ENCODE measurements at places on chromosomes 5 and 9.
A peak's percentile ranks its signal among the peaks of the same experiment; 100 is the strongest.

DNA sequence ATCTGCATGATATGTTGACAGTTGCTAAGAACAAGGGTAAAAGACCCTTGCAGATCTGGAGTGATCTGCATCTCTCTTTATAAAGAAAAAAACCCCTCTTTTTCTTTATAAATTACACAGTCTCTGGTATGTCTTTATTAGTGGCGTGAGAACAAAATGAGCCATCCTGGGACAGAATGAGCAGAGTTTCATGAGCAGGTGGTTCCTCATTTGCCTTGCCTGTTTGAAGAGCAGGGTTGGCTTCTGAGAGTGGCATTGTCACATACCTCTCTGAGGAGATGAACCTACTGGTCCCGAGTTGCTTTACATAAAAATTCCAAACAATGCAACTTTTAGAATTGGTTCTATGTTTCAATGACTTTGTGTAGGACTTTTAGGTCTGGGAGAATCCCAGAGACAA, 94.3 kb downstream of the INSYN2B start:
- H3K27ac ChIP-seq: no peak overlapping the region
- H3K27me3 ChIP-seq: no peaks in the 10 kb centered on the region
- DNase-seq: no peak
- H3K4me3 ChIP-seq: no peak overlapping the region
- no peaks in the 10 kb centered on the region for H3K4me1 ChIP-seq

DNA sequence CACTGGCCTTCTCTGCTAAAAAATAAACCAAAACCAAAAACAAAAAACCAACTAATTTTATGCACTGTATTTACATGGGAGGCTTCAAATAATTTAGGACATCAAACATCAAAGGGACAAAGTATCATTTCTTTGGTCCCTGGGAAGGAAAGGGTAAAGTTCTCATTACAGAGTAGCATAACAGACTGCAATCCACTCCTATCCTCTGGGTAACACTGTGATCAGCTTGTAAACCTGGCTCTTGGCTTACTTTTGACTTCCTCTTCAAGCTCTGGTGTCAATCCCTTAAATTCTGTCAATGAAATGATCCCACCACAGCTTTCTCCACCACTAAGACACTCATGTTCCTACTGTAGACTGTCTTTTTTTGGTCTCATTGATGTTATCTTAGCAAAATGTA, 69.8 kb upstream of the VCAN start:
- no peak for DNase-seq
- no peaks in the 10 kb centered on the region for H3K4me1 ChIP-seq
- H3K4me3 ChIP-seq: no peak overlapping the region
- H3K36me3 ChIP-seq: no peaks in the 10 kb centered on the region

DNA sequence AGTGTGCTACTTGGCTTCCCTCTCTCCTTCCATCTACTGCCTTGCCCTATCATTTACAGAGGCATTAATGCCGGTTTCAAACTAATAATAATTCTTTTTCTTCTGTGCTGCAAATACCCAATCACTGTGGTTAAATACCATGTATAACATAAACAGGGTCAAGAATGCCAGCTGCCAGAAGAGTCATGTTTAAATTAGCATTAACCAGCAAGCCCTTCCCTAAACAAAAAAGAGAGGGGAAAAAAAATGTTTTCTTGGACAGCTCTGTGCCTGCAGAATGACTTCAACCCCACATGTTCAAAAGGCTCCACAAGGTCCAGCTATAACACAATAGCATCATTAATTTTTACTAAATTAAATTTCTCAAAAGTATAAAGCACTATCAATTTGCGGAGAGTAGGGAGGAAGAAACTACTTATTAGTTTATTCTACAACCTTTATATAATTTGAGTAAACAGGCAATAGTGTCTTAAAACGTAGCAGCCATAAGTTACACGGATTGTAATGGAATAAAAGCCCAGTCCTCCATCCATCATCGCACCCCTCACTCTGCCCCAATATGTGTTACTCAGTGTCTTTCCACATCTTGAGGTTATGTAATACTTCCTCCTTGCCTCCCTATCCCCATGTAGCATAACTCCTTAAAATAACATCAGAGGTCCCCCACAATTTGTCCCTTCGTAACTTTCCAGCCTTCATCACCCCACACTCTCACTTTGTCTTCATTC, 3.9 kb downstream of the LPAR1 start:
- H3K27me3 ChIP-seq: no peaks in the 10 kb centered on the region
- H3K4me3 ChIP-seq: no peak overlapping the region
- no peaks in the 10 kb centered on the region for H3K36me3 ChIP-seq
- H3K27ac ChIP-seq: no peak overlapping the region
- H3K4me1 ChIP-seq: no peaks in the 10 kb centered on the region

DNA sequence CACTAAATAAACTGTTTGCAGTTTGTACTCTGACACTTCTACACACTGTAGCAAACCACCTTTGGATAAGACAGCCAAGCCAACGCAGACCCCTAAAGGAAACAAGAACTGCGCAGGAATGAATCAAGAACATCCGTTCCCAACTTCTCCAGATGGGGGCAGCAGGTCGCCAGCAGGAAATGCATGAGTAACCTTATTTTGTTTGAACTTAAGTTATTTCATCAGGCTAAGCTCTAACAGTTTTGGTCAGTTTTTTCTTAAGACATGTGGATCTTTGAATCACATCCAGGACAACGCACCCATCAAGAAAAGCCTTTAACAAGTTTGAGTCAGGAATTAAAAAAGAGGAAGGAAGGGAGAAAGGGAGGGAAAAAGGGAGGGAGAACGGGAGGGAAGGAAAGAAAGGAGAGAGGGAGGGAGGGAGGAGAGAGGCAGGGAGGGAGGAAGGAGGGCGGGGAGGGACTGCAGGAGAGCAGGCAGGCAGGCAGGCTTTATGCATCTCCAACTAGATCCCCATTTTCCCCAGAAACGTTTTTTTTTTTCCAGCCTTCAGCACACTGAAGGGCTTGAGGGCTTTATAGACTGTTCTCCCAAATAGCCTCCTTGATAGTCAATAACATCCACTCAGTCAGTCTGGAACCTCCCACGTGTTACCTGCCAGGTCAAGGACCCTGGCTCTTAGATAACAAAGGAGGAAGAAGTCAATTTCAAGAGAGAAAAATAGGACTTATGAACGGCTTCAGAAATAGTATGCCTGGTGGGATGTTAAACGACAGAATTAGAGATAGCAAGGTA, 22.2 kb downstream of the BHMT start:
- H3K27me3 ChIP-seq: no peaks in the 10 kb centered on the region
- no peaks in the 10 kb centered on the region for H3K36me3 ChIP-seq
- DNase-seq: peak; percentile 76
- no peaks in the 10 kb centered on the region for H3K4me1 ChIP-seq

- peak within 1 kb of the TSS; percentile 71 for H3K4me3 ChIP-seq
- peak within 1 kb of the TSS; percentile 85 for H3K27ac ChIP-seq
- no peaks in the 10 kb centered on the region for H3K27me3 ChIP-seq
- DNase-seq: peak; percentile 27
- no peaks in the 10 kb centered on the region for H3K36me3 ChIP-seq
- H3K4me1 ChIP-seq: no peaks in the 10 kb centered on the region
These were observed at the start of gene PTGER4 for GRCh38 chr5:40679913-40680681. Gene PTGER4, plus strand, starts transcription at chr5:40679915. Its CDS starts 1,079 bp downstream, at chr5:40680994.

- no peaks in the 10 kb centered on the region for H3K27me3 ChIP-seq
- H3K36me3 ChIP-seq: no peaks in the 10 kb centered on the region
- no peak overlapping the region for H3K4me3 ChIP-seq
- H3K27ac ChIP-seq: no peak overlapping the region
- peaks cover 4% of the 10 kb centered on the region for H3K4me1 ChIP-seq
These were observed 1.1 kb downstream of the SLCO4C1 start for GRCh38 chr5:102294886-102295395.

GRCh38 chr5:75710637-75711036, 6.6 kb downstream of the POC5 start:
- no peak overlapping the region for H3K27ac ChIP-seq
- H3K4me1 ChIP-seq: no peaks in the 10 kb centered on the region
- DNase-seq: no peak
- H3K27me3 ChIP-seq: no peaks in the 10 kb centered on the region
- no peaks in the 10 kb centered on the region for H3K36me3 ChIP-seq
- no peak overlapping the region for H3K4me3 ChIP-seq

DNA sequence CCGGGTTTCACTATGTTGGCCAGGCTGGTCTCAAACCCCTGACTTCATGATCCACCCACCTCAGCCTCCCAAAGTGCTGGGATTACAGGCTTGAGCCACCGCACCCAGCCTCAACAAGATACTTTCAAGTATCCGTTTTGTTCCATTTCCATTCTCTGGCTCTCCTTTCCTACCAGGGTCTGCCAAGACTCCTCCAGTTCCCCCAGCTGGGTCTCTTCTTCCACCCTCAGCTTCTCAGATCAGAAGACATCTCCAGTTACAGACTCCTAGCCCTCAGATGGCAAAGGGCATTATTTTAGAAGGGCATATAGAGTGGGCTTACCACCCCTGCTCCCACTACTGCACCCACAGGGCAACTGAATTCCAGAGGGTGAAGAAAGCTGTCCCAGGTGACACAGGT, 1.5 kb upstream of the PDGFRB start:
- H3K27me3 ChIP-seq: no peaks in the 10 kb centered on the region
- H3K36me3 ChIP-seq: no peaks in the 10 kb centered on the region
- peaks cover 23% of the 10 kb centered on the region for H3K4me1 ChIP-seq
- DNase-seq: no peak
- no peak overlapping the region for H3K4me3 ChIP-seq
- H3K27ac ChIP-seq: peak overlapping the region; percentile 99

DNA sequence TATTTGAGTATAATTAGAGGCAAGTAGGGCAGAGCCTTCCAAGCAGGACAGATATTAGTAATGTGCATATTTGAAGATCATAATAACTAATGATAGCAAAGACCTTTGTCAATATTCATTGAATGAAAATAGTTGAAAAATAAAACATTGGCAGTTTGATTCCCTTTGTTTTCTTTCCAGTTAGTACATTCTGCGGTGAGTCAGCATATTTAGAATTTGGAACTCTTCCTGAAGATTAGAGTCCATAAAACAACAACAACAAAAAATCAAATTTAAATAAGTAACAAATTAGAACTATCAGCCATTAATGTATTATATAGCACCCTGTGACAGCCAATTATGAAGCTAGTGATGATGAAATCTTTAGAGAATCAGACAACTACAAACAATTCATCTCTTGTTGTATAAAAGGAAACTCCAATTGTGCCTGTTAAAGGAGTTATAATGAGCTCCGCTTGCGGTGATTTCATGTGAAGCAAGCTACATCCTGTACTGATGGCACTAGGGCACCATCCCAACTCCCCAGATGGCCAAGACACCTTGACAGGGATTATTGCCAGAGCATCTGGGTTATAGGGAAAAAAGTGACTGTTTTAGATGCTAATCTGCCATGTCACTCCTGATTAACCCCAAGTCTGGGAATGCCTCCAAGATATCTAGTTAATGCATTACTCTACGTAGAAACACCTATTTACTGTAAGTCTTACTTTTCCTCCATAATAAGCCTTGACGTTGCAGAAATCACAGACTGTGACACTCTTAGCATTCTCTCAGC, 6.8 kb downstream of the IFNA8 start:
- no peaks in the 10 kb centered on the region for H3K36me3 ChIP-seq
- H3K4me3 ChIP-seq: no peak overlapping the region
- no peaks in the 10 kb centered on the region for H3K4me1 ChIP-seq
- H3K27ac ChIP-seq: no peak overlapping the region

GRCh38 chr9:8705861-8706260, 906.3 kb upstream of the DMAC1 start:
- no peak overlapping the region for H3K4me3 ChIP-seq
- no peaks in the 10 kb centered on the region for H3K4me1 ChIP-seq
- no peaks in the 10 kb centered on the region for H3K36me3 ChIP-seq
- no peak for DNase-seq
- H3K27me3 ChIP-seq: no peaks in the 10 kb centered on the region

DNA sequence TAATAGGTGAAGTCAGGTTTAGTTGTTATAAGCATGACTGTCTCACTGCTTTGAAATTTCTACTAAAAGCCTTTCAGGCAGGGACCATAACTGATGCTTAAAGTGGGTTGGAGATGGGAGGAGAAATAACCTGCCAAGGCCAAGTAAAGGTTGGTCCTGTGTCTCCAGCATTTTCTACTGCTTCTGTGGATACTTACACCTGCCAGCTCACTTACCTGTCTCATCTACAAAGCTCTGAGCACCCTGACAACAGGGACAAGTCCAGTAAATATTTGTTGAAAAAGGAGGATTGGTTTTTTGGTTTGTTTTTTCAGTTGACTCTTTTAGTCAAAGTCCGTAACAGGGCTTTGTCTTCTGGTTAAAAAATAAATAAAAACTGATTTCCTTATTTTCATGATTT, 38.6 kb downstream of the GRAMD2B start:
- peak overlapping the region; percentile 66 for H3K27ac ChIP-seq
- H3K4me1 ChIP-seq: peaks cover 13% of the 10 kb centered on the region
- no peak overlapping the region for H3K4me3 ChIP-seq
- no peak for DNase-seq
- H3K27me3 ChIP-seq: no peaks in the 10 kb centered on the region

DNA sequence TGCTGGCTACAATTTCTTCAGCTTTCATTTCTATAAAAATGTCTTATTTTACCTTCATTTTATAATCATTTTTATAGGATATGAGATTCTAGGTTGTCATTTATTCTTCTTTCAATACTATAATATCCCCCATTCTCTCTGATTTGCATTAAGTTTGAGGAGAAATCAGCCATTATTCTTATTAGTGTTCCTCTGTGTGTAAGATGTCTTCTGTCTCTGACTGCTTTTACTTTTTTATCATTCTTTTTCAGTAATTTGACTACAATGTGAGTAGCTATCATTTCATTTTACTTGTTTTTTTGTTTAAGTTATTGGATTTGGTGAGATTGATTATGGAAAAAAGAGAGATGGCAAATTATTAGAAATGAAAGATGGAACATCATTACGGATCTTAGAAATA, 13.6 kb upstream of the SREK1 start:
- DNase-seq: no peak
- no peaks in the 10 kb centered on the region for H3K27me3 ChIP-seq
- H3K4me1 ChIP-seq: no peaks in the 10 kb centered on the region
- no peak overlapping the region for H3K27ac ChIP-seq

- H3K27me3 ChIP-seq: no peaks in the 10 kb centered on the region
- no peak overlapping the region for H3K4me3 ChIP-seq
- no peak for DNase-seq
- H3K4me1 ChIP-seq: no peaks in the 10 kb centered on the region
- H3K36me3 ChIP-seq: no peaks in the 10 kb centered on the region
These were observed 2.0 kb upstream of the F2RL2 start for GRCh38 chr5:76625087-76625815.

DNA sequence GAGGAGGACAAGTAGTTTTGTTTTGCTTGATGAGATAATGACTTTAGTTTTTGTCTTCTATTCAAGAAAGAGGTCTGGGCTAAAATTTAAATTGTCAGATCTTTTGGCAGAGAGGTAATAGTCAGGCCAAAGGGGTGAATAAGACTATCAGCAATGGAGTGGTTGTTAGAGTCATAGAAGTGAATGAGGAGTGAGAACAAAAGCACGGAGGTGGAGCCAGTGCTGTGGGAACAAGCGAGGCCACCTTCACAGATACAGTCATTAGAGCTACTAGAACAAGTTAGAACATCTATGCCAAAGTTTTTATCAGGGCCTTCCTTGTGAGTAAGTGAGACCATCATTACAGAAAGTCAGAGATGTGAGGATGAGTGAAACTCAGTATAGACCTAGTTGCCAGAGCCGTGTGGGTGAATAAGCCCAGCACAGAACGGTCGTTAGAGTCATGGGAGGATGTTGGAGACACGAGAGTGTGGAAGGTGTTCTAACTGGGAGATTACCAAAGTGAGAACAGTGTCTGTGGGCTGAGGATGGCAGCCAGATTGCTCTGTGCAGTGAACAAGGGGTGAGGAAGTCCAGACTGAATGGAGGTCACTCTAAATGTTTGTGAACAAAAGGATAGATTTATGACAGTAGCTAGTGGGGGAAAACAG, 135.1 kb downstream of the RPS23 start:
- H3K4me3 ChIP-seq: no peak overlapping the region
- no peaks in the 10 kb centered on the region for H3K36me3 ChIP-seq
